Posterior cingulate gyrus (tissue), 11 donors: ENCODE measurements at places on chromosomes 16 and 17.

DNA sequence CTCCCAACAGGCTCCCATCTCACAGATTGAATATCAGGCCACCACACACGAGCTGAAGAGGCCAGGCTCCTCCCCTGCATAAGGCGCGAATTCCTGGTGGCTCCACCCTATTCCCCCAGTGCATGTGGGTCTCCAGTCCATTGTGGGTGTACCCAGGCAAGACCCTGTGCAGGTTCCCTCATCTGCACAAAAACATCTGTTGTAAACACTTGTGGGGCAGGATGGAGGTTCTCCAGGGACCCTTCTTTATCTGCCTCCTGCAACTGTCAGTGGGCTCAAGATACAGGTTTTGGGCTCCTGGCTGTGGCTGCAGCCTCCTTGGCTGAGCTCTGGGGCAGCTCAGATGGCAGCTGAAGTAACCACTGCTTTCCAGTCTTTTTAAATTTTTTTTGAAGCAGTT, 17.6 kb upstream of the LGALS9 start:
- no peak for DNase-seq

DNA sequence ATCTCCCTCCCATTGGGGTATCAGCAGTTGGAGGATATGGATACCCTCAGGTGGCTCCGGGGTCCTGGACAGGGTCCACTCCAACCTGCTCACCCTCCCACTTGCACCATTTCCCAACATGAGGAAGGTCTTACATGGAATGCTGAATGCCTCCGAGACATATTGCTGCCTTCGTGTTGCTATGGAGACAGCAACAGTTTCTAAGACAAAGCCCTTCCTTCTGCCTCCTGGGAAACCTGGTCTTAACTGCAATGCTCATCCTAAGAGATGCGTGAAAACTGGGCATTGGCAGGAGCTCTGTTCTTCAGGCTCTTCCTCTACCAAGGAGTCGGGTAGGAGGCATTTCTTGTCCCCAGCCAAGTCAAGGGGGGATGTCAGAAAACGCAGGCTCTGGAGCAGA, 45.2 kb downstream of the ST3GAL2 start:
- DNase-seq, result no peak

GRCh38 chr17:79217473-79218135, 143.0 kb downstream of the ENGASE start:
- DNase-seq, result no peak

- no peak for DNase-seq
Measured at GRCh38 chr16:68412061-68412460, 36.2 kb downstream of the SMPD3 start.

GRCh38 chr16:83971165-83972130, 3.4 kb downstream of the NECAB2 start:
- DNase-seq, result peak; percentile 87

- no peak for DNase-seq
Measured at GRCh38 chr17:72419866-72420774, 299.3 kb downstream of the SOX9 start.

DNA sequence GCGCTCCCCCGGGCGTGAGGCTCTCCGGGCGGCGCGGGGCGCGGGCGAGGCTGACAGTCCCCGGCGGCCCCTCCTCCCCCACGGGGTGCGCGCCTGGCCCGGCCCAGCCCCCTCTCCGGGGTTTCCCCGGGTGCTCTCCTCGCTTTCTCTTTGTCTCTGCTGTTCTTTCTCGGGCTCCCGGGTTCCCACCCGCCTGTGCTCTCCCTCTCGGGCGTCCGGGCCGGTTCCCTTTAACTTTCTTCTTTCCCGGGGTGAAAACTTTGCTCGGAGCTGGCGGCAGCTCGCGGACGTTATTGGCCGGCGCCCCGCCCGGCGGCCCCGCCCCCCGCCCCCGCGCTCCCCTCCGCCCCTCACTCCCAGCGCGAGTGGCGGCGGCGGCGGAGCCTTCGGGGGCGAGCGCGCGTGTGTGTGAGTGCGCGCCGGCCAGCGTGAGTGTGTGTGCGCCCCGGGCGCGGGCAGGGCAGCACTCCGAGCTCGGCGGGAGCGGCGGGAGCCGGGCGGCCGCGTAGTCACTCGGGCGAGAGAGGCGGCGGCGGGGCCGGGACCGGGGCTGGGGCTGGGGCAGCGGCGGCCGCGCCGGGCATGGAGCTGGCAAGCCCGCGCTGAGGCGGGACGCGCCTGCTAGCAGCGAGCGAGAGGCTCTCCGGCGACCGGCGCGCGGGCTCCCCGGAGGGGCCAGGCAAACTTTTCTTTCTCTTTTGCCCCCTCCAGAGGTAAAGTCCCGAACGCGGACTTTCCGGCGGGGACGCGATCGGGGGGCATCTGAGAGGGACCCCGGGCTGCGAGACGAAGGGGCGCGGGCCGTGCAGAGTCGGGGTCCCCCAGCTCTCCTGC, at the start of gene NTN1:
Gene NTN1 (plus strand): TSS at position 353 of the 834 bp plus-strand sequence. CDS start 864 bp downstream, outside the sequence.
- DNase-seq, result no peak

GRCh38 chr16:86207350-86207749, 303.0 kb upstream of the FOXF1 start:
- no peak for DNase-seq

- peak; percentile 95 for DNase-seq
Measured at GRCh38 chr17:7703584-7704479, 1.2 kb upstream of the EFNB3 start.

- no peak for DNase-seq
Measured at GRCh38 chr17:13728781-13729180, 127.1 kb upstream of the HS3ST3A1 start.

DNA sequence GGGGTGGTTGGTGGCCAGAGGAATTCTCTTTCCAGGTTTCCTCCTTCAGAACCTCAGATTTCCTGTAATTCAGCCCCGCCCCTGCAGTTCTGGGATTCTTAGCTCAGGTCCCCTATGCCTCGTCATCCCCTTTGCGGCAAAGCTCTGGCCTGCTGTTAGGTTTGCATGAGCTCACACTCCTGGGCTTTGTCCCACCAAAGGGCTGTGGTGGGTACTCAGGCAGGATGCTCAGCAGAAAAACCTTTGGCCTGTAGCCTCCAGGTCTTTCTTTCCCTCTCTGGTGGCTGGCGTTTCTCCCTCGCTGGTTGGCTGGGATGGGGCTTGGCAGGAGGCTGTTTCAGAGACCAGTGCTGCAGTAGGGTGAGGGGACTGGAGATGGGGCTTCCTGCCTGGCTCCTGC, 9.6 kb upstream of the PLEKHG4 start:
- peak; percentile 56 for DNase-seq

DNA sequence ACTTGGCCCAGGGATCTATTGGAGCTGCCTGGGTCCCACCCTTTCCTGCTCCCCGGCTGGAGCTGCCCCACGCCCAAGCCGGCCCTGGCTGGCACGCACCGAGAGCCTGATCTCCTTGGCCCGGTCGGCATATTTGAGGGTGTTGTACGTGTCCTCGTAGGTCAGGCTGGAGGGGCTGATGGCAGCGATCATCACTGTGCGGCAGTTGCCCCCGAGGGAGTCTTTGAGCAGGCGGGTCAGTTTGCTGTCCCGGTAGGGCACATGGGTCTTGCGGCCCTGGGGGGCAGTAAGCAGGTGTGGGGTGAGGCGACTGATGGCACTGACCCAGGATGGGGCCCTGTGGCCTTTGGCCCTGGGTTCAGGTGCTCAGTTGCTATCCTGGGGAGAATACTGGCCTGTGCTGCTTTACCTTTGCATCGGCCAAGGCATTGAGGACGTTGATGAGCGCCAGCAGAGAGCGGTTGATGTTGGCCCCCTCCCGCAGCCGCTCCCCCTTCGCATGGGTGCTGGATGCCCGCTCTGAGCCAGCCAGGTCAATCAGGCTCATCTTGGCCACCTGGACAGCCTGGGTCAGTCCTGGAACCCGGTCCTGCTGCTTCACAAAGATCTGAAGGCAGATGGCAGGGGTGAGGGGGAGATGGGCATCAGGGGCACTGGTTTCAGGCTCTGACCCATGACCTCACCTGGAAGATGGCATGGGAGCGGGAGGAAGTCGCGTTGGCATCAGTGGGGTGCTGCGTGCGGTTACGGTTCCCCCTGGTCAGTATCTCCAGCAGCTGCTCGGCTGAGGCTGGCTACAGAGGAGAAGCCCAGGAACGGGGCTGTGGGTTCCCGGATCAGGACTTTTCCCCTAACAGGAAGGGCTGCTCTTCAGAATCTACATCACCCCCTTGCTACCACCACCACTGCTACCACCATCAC, 13.5 kb downstream of the KIF18B start:
- no peak for DNase-seq

GRCh38 chr16:78094166-78094565, 5.3 kb upstream of the WWOX start:
- no peak for DNase-seq

DNA sequence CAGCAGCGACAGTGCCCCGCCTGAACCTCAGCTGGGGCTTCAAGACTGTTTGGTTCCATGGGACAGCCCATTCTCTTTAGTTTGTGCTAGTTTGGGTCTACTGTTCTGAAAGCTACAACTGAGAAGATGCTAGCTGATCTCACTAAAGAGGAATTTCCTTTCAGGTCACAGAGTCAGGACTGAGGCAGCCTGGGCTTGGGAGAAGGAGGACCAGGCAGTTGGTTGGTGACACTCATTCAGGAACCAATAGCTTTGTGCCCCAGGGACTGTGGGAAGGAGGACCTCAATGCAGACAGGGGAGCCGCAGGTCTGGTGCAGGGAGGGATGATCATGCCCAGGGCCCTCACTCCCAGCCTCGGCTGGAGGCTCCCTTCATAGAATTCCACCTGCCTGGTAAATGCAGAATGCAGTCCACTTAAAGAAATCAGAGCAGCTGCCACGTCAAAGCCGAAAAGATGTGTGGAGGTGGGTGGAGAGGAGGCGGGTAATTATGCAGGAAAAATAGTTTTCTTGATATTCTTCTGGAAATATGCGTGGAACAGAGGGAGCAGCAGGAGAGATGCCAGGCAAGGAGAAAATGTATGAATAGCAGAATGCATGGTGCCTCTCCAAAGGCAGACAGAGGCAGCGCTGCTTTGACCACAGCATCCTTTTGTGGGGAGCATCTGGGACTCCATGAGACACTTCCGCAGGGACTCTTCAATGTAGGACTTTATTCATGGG, 32.6 kb upstream of the ZFP90 start:
- DNase-seq, result peak; percentile 79

DNA sequence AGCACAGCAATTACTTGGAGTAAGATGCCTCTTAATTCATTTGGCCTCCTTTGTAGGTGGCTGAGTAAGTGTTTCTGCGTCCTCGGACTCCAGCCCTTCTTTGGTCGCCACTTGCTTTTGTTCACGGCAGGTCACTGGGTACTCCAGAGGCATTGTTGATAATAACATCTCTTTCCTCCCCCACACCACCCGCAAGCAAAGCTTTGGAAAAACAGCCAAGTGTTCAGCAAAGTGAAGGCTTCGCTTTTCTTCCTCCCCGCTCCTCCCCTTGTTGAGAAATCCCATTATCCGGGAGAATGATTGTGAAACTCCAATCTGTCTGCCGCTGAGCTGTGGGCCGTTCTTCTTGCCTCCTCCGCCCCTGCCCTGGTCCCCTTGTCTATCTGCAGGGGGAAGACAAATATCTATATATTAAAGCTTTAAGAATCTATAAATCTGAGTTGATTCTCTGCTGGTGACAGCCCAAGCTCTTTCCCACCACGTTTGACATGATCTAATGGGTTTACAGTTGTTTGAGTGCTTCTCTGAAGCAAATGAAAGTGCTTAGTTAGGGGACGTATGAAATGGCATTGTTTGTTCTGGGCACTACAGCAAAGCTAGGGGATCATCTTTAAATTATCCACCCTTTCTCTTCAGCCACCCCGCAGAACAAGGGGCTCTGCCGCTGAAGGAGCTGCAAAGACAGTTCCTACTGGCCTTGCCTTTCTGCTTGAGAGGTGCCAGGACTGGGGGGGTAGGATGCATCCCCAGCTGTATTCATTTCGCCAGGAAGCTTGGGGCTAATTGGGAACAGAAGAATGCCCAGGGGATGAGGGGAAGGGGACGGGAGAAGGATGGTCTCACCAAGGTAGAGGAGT, 167.1 kb downstream of the CCDC182 start:
- no peak for DNase-seq

- DNase-seq, result no peak
Measured at GRCh38 chr17:6105649-6106007, 35.4 kb downstream of the WSCD1 start.

GRCh38 chr17:32503251-32504165, 16.7 kb downstream of the CDK5R1 start:
- no peak for DNase-seq

DNA sequence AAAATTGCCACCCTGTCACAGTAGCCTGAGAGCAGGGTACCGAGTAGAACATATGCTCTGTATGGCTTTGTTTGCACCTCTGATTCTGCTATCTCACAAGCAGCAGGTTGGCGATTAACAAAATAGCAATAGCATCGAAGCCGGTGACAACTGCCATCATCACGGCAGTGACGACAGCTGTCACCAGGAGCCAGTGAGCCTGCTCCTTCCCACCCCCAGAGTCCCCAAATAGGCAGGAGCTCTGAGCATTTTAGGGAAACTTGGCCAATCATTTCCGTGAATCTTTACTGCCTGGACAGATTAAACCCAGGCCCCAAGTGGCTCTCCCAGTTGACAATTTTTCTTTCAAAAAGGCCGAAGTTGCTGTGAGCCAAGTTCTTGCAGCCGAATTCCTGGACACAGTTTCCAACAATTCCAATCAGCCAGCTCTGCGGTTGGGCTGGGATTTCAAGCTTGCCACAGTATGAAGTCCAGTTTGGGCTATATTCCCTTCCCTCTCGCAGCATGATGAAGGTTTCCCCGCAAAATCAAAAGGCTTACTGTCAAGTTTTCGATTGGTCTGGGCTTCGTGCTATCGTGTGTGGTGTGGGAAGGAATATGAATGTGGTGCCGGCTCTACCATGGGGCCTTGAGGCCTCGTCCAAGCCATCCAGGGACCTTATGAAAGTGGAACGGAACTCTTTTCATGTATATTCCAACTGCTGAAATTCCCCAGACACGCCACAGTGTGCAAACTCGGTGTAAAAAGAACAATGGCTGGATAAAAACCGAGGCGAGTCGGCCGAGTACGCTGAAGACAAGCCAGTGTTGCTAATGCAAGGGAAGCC, 186.6 kb downstream of the C16orf78 start:
- DNase-seq, result no peak

- no peak for DNase-seq
Measured at GRCh38 chr17:57343717-57344116, 87.4 kb downstream of the MSI2 start.

DNA sequence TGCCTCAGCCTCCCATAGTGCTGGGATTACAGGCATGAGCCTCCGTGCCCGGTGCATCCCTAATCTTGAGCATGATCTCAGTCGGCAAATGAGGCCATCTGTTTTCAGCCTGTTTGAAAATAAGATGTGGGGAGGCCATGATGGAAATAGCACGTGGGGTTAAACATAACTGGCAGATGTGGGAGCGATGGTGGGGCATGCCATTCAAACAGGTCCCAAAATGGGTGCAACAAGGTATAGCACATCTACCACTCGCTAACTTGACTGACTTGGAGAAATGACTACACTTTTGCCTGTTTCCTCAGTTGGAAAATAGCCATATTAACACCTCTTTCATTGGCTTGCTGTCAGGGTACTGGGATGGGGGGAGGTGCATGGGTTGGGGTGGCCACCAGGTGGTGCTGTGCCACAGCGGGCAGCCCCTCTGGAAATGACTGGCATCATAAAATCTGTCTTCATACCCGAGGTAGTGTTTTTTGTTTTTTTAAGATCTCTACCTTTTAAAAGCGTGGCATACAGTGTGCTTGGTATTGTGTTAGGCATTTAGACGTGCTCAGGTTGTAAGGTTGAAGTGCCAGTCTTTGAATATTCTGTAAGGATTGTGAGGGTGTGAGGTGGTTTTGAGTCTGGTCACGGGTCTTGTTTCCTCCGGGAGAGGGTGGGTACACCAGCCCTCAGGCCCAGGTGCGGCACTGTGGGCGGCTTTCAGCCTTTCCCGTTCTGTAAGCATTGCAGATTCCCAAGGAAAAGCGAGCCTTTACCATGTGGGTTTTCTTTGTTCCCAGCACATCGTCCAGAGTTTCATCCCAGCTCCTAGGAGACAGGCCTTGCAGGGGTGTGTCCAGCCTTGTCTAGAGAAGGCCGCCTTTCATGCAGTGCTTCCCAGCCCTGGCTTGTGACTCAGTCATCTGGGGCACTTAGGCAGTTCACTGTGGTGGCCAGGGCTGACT, 2.9 kb upstream of the TTYH2 start:
- peak; percentile 77 for DNase-seq
